ENCODE measurements at places on chromosomes 5 and 9. TPM values are rescaled to one million over a fixed set of nuclear protein-coding genes. Genes with fewer than 3 reads are reported as not detected.

SLC36A2 gene
- not detected for total RNA-seq

ITGA1 gene
- total RNA-seq = 1.8 TPM

NDUFS6 gene
- 43.8 TPM for total RNA-seq

KDM4C gene
- total RNA-seq = 16.8 TPM

SHISAL2B gene
- not detected for total RNA-seq

CYSRT1 gene
- 4.3 TPM for total RNA-seq

ISCA1 gene
- 25.7 TPM for total RNA-seq

DIPK1B gene
- 15.6 TPM for total RNA-seq

NTRK2 gene
- not detected for total RNA-seq

- no peak for DNase-seq
These were observed 36.8 kb upstream of the STARD4 start for GRCh38 chr5:111548992-111549649.

GRCh38 chr5:95422838-95423237 lies 31.7 kb downstream of the FAM81B start:
- no peak for DNase-seq

- DNase-seq = no peak
These were observed 70.5 kb downstream of the ZNF462 start for GRCh38 chr9:106933470-106933869.

GRCh38 chr5:101364469-101364868 lies 461.4 kb upstream of the ST8SIA4 start:
- no peak for DNase-seq

DNA sequence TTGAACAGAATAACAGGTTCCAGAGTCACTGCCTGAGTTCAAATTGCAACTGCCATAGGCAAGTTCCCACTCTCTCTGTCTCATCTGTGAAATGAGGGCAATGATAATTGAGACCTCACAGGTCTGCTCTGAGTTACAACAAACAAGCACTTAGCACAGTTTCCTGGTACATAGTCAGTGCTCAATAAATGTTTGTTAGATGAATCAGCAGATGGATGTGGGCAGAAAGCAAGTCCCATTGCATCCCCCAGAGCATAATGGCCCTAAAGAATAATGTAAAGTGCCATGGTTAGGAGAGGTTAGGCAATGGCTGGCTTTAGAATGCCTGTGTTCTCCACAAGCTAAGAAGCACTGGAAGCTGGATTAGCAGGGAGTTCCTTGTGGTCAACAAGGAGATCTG lies 136.5 kb upstream of the LARP1 start:
- no peak for DNase-seq

GRCh38 chr9:13568405-13568804 lies 288.9 kb upstream of the MPDZ start:
- DNase-seq = no peak

DNA sequence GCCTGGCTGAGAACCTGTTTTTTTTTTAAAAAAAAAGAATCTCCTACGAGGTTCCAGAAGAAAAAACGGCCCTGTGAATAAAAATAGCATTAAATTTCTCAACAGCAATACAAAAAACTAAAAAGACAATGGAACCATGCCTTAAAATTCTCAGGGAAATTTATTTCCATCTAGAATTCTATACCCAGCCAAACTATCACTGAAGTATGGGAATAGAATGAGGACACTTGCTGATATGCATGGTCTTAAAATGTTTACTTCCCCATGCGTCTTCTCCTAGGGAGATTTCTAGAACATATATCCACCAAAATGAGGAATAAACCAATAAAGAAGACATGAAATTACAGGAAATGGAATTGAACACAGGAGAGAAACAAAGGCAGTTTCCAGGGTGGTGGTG lies 16.5 kb upstream of the NSMF start:
- DNase-seq = no peak

GRCh38 chr5:128014578-128014977 lies 69.0 kb upstream of the SLC12A2 start:
- DNase-seq = no peak

DNA sequence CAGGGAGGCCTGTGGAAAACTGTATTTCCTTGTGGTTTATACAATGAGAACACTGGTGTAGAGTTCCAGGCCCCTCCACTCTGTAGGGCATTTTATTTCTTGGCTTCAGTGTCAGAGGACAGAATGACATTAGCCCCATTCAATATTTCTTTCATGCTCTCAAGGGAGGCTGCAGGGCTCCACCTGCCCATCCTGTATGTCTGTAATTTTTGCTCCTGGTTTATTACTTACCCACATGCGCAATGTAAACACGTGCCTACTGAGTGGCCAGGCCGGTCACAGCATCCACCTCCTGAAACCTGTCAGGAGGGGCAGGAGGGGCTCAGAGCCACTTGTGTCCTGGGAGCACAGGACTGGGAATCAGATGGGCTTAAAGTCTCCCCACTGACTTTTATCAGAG lies 82.4 kb downstream of the GADD45G start:
- DNase-seq = no peak

DNA sequence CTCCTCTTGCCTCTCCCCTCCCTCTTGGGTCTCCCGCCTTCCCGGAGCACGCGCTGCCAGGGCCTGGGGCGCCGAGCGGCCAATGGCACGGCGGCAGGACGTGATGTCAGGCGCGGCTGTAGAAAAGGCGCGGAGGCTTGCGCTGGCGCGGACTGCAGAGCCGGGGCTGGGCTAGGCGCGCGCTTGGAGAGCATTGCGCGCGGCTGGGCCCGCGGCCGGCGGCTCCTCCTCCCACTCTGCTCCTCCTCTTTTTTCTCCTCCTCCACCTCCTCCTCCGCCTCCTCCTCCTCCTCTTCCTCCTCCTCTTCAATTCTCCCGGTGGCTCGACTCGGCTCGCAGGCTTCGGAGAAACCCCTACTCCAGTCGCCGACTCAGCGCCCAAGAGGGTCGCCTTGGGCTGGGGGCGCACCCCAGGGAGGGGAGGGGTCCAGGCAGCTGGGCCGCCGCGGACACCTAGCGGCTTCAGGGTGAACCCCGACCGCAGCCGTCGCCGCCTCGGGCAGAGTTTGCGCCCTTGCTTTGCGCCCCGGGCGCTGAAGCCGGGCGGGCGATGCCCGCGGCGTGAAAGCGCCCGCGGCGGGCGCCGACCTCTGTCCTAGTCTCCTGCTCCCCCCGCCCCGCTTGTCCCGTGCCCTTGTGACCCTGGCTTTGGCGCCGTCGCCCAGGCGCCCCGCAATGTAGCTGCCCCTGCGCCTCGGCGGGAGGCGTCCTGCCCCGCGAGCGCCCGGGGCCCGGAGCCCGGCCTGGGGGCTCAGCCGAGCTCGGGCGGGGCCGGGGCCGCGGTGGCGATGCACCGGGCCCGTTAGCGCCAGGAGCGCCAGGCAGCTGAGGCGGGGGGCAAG lies at the start of gene LHX2:
Gene LHX2 (plus strand): TSS at position 309 of the 842 bp plus-strand sequence. CDS start 581 bp downstream, outside the sequence.
- peak; percentile 75 for DNase-seq

Data from HCT116 (cell line).